Thoracic aorta (tissue), 2 donors: ENCODE measurements at places on chromosomes 7 and 10. TPM values are rescaled to one million over a fixed set of nuclear protein-coding genes. Genes with fewer than 3 reads are reported as not detected.

CYP3A7 gene
- total RNA-seq, result not detected

GRCh38 chr7:148348466-148348865, 242.1 kb upstream of the C7orf33 start:
- no peak for DNase-seq
- H3K27me3 ChIP-seq, result no peaks in the 10 kb centered on the region
- H3K36me3 ChIP-seq, result no peaks in the 10 kb centered on the region
- H3K27ac ChIP-seq, result no peak overlapping the region
- no peak overlapping the region for H3K4me3 ChIP-seq

GRCh38 chr10:15325243-15325943, 45.7 kb downstream of the FAM171A1 start:
- no peak for DNase-seq
- H3K4me3 ChIP-seq, result no peak overlapping the region
- H3K4me1 ChIP-seq, result peaks cover 31% of the 10 kb centered on the region
- H3K36me3 ChIP-seq, result no peaks in the 10 kb centered on the region
- no peak overlapping the region for H3K27ac ChIP-seq
- H3K27me3 ChIP-seq, result no peaks in the 10 kb centered on the region

DNA sequence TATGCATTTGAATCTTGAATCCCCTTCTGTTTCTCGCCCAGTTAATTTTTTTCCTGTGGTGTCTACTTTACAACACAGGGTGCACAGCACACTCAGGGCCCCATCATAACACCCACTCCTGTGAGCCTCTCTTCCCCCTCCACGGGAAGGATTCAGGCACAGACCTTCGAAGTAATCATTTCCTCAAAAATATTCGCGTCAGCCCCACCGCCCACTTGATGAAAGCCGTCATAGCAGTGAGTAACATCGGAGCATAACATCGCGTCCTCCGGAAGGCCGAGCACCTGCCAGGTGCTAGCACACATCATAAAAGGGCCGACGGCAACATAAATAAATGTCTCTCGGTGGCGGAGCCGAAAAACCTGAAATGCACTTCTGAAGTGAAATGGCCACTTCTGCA, 201.7 kb upstream of the ADARB2 start:
- DNase-seq, result no peak
- no peaks in the 10 kb centered on the region for H3K4me1 ChIP-seq
- no peaks in the 10 kb centered on the region for H3K36me3 ChIP-seq

- H3K27ac ChIP-seq, result no peak overlapping the region
- no peak overlapping the region for H3K4me3 ChIP-seq
- DNase-seq, result no peak
- H3K27me3 ChIP-seq, result no peaks in the 10 kb centered on the region
These were observed 33.4 kb upstream of the WASL start for GRCh38 chr7:123782071-123782798.

DNA sequence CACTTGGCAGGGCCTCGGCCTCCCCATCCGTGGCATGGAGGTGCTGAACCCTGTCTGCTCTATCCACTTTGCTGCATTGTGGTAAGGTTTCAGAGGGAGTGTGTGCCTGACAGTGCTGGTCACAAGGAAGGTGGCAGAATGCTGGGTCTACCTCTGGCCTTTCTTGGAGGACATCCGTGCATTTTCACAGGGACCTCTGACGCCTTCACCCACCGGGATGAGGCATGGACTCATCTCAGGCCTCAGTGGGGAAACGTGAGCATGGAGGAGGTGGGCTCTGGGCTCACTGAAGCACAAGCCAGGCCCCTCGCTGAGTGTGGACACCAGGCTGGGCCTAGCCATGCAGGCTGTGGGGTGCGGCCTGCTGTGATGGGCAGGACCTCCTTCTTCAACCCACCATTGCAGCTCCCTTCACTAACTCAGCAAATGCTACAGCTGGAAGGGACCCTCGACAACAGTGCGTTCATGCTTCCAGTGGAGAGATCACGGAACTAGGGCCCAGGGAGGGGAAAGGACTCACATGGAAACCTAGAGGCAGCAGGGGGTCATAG, 8.6 kb downstream of the TBATA start:
- no peak for DNase-seq
- H3K4me3 ChIP-seq, result no peak overlapping the region
- no peaks in the 10 kb centered on the region for H3K4me1 ChIP-seq
- H3K36me3 ChIP-seq, result no peaks in the 10 kb centered on the region
- no peaks in the 10 kb centered on the region for H3K27me3 ChIP-seq
- no peak overlapping the region for H3K27ac ChIP-seq

DNA sequence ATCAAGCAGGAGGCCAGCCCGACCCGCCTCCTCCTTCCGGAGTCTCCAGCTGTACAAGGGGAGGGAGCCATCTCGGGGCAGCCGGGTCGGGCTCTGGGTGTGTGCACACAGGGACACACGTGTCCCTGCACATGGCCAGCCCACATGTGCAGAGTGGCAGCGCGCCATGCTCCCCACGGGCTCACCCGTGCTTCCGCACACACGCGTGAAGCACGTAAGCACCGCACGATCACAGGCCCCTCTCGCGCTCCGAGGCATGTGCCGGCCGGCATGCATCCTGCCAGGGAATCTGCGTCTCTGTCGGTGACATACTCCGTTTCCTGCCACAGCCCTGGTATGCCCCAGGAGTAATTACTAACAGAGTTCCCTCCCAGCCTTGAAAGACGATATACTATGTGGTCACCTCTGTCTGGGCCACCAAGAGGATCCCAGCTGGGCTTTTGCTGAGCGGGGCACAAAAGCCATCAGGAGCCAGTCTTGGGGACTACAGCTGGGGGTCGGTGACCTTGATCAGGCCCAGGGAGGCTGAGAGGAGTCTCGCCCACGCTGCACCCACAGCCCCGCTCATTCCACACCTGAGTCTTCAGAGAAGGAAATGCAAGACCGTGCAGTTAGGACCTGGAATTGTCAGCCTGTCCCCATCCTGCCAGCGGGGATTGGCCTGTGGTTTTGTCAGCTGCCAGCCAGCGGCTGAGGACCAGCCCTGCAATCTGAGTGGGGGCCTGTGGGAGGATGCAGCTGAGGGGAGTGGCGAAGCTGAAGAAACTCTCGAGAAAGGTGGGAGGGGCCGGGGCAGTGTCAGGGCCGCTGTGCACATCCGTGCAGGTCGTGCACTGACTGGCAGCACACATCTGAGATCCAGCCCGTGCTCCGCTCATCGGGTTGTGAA, 11.0 kb upstream of the LFNG start:
- no peak for DNase-seq
- H3K27me3 ChIP-seq, result no peaks in the 10 kb centered on the region
- H3K27ac ChIP-seq, result no peak overlapping the region
- H3K4me1 ChIP-seq, result peaks cover 6% of the 10 kb centered on the region
- no peaks in the 10 kb centered on the region for H3K36me3 ChIP-seq

NUTM2A gene
- total RNA-seq, result 0.81 TPM

TAS2R41 gene
- total RNA-seq, result not detected

DNA sequence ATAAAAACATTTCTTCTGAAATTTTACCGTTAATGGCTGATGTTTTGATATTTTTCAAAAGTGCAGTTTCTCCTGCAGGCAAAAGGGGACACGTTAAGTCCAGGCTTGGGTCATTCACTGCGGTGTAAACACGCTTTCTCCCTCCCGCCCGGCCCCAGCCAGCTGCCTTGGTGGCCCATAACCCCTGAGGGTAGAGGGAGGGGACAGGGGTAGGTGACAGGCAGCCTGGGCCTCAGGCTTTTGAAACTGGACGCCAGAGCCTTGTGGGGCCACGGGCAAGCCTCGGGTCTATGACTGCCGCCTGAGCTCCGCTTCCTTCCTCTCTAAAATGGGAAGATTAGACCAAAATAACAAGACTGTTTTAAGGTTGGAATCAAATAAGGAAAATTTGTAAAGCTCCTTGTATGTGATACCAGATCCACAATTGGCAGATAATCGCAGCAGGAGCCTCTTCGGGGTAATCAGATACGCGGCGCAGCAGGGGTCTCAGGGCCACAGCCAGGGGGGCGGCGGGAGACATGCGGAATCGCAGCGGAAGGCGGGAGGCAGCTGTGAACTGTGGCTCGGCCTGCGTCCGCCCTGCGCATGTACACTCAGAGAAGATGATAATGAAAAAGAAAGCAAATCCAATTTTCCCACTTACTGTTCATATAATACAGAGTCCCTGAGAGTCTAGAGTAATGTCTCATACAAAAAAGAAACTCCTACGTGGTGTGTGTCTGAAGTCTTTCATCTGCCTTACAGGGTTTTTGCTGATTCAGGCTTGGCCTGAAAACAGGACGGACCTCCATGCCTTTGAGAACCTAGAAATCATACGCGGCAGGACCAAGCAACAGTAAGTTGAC, 138.3 kb downstream of the EGFR start:
- DNase-seq, result no peak
- H3K27me3 ChIP-seq, result no peaks in the 10 kb centered on the region
- H3K4me3 ChIP-seq, result no peak overlapping the region
- H3K27ac ChIP-seq, result no peak overlapping the region
- H3K36me3 ChIP-seq, result peaks cover 40% of the 10 kb centered on the region

- DNase-seq, result no peak
- H3K36me3 ChIP-seq, result no peaks in the 10 kb centered on the region
- no peak overlapping the region for H3K27ac ChIP-seq
- H3K27me3 ChIP-seq, result no peaks in the 10 kb centered on the region
- H3K4me1 ChIP-seq, result no peaks in the 10 kb centered on the region
These were observed 512.9 kb downstream of the SUGCT start for GRCh38 chr7:40647719-40648118.

DNA sequence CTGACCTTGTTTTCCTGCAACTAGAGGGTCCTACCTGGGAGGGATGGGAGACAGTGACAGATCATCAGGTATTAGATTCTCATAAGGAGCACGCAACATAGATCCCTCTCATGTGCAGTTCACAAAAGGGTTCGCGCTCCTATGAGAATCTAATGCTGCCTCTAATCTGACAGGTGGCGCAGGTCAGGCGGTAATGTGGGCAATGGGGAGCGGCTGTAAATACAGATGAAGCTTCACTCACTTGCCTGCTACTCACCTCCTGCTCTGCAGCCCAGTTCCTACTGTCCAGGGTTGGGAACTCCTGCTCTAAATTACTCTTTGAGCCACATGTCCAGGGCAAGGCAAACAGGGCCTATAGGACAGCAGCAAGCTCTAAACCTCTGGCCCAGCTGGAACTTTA, 46.2 kb downstream of the GFRA1 start:
- no peaks in the 10 kb centered on the region for H3K4me1 ChIP-seq
- H3K27ac ChIP-seq, result no peak overlapping the region
- H3K27me3 ChIP-seq, result no peaks in the 10 kb centered on the region
- H3K4me3 ChIP-seq, result no peak overlapping the region
- no peak for DNase-seq
- no peaks in the 10 kb centered on the region for H3K36me3 ChIP-seq

TMEM213 gene
- not detected for total RNA-seq

DNA sequence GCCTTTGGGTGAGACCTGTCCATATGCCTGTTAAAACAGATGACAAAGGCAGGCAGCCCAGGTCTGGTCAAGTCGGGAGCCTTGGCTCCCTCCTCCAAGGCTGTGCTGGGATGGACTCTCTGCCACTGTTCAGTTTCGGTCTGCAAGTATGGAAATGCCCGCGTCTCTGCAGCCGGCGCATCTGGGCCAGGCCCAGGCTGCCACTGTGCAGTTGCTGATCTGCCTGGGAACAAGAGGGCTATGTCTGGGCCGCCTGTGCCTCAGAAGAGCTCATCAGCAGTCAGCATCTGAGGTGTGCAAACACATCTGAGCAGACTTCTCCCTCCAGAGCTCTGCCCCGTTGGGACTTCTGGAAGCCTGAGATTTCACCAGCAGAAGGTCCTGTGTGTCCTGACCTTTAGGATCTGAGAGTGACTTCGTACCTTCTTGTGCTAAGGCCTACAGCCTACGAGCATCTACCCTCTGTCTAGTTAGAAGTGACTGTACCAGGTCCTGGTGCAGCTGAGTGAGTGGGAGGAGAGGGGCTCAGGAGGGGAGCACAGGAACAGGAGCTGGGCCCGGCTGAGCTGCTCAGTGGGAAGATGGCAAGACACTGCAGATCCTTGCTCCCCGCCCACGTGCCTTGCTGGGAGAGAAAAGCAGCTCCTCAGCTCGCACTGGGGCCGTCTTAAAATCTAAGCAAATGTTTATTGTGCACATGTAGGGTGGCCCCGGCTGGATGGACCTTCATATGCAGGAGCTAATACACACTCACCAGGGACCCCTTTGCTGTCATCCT, 50.9 kb downstream of the DOCK1 start:
- no peak overlapping the region for H3K4me3 ChIP-seq
- H3K4me1 ChIP-seq, result no peaks in the 10 kb centered on the region
- no peaks in the 10 kb centered on the region for H3K36me3 ChIP-seq

GRCh38 chr10:101495324-101495925, 92.6 kb downstream of the POLL start:
- H3K4me3 ChIP-seq, result no peak overlapping the region
- H3K36me3 ChIP-seq, result no peaks in the 10 kb centered on the region
- no peak overlapping the region for H3K27ac ChIP-seq
- no peaks in the 10 kb centered on the region for H3K27me3 ChIP-seq
- no peak for DNase-seq

- H3K27me3 ChIP-seq, result no peaks in the 10 kb centered on the region
- H3K4me3 ChIP-seq, result no peak overlapping the region
- H3K36me3 ChIP-seq, result peaks cover 44% of the 10 kb centered on the region
- no peaks in the 10 kb centered on the region for H3K4me1 ChIP-seq
These were observed 137.9 kb upstream of the PPIF start for GRCh38 chr10:79209340-79209739.

GRCh38 chr10:29276251-29276850, 12.5 kb upstream of the LYZL1 start:
- H3K4me3 ChIP-seq, result no peak overlapping the region
- no peaks in the 10 kb centered on the region for H3K4me1 ChIP-seq
- no peak for DNase-seq
- no peak overlapping the region for H3K27ac ChIP-seq
- H3K36me3 ChIP-seq, result no peaks in the 10 kb centered on the region

PHTF2 gene
- 45.9 TPM for total RNA-seq

DNA sequence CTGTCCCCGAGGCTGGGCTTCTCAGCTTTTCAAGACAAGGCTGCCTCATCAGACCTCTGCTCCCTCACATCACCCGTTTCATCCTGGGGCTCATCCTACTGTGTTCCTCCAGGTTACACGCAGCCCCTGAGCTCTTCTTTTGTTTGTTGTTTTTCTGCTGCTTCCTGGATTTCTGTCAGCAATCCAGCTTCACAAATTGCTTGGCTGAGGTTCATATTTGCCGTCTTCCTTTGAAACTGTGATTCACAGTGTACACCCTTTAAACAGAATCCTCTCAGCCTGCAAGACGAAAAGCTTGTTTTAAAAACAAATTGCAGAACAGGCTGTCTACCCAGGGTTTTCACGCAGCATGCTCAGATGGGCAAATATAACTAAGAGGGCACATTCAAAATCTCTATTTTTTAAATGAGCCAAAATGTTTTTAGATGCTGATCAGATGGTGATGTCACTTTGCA, 39.1 kb upstream of the PARD3 start:
- H3K36me3 ChIP-seq, result no peaks in the 10 kb centered on the region
- H3K27me3 ChIP-seq, result no peaks in the 10 kb centered on the region
- H3K4me3 ChIP-seq, result no peak overlapping the region
- H3K4me1 ChIP-seq, result no peaks in the 10 kb centered on the region

CDK14 gene
- total RNA-seq, result 10.8 TPM

- H3K27ac ChIP-seq, result no peak overlapping the region
- no peak overlapping the region for H3K4me3 ChIP-seq
- no peaks in the 10 kb centered on the region for H3K4me1 ChIP-seq
- no peak for DNase-seq
These were observed 247.6 kb upstream of the MKI67 start for GRCh38 chr10:128373831-128374230.

GRCh38 chr7:80403686-80404241, 108.1 kb downstream of the GNAT3 start:
- H3K36me3 ChIP-seq, result no peaks in the 10 kb centered on the region
- no peak overlapping the region for H3K27ac ChIP-seq
- H3K27me3 ChIP-seq, result no peaks in the 10 kb centered on the region
- H3K4me1 ChIP-seq, result no peaks in the 10 kb centered on the region
- H3K4me3 ChIP-seq, result no peak overlapping the region
- DNase-seq, result no peak
